ENCODE measurements at places on chromosomes 5 and 9.

DNA sequence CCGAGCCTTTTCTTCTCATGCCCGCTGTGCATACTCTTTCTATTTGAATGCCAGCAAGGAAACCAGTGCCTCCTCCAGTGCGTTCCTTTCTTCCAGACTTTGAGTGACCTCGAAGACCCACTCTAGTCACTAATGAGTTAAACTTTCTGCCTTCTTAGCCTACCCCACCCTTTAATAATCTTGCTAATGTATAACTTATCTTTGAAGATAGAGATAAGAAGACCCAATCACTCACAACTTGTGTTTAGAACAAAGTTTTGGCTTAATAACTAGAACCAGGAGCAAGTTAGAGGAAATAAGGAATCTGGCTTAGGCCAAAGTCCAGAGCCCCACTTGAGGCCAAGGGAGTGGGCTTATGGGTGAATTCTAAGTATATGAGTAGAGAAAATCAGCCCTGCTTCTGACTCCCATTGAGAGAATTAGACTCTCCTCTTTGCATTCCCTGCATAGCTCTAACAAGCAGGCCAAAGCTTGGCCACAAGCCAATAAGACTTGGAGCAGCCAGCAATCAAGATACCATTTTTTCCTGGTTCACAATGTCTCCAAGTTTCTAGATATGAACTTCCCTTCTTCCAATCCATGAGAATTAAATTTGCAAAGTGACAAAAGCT lies 181.5 kb upstream of the PIK3R1 start:
- DNase-seq = no peak

DNA sequence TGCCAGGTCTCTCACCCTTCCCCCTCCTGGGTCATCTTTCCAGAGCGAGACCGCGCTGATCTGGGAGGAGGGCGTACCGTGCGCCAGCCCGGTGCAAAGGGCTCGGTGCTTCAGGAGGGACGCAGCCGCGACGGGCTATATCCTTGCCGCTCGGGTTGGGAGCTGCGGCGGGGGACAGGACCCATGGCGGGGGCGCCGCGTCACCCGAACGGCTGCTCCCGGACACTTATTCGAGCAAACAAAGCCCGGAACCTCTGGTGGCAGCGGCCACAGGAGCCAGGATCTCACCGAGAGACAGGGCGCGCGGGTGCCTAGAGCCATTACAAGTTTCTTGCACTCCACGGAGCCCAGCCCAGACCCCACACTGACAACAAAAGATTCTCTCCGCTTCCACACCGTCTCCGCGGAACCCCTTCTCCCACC lies 1.3 kb downstream of the SEMA6A start:
- no peak for DNase-seq

DNA sequence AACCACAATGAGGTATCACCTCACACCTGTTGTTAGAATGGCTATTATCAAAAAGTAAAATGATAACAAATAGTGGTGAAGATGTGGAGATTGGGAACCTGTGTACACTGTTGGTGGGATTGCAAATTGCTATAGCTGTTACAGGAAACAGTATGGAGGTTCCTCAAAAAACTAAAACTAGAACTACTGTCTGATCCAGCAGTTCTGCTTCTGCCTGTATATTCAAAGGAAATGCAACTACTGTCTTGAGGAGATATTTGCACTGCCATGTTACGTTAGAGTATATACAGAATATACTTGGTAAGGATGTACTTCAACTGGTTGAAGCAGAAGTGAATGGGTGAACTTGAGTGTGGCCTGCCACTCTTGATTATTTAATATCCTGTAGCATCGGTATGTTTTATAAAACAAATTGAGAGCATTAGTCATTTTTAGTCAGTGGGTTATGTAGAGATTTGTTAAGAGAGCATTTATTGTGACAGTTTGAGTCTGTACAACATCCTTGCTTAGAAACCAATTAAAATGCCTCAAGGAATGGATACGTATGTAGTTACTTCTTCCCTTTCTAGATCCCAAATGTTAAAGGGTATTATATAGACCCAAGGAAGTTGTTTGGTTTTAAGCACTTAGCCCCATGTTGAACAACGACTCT lies 37.5 kb downstream of the ZCCHC7 start:
- no peak for DNase-seq

DNA sequence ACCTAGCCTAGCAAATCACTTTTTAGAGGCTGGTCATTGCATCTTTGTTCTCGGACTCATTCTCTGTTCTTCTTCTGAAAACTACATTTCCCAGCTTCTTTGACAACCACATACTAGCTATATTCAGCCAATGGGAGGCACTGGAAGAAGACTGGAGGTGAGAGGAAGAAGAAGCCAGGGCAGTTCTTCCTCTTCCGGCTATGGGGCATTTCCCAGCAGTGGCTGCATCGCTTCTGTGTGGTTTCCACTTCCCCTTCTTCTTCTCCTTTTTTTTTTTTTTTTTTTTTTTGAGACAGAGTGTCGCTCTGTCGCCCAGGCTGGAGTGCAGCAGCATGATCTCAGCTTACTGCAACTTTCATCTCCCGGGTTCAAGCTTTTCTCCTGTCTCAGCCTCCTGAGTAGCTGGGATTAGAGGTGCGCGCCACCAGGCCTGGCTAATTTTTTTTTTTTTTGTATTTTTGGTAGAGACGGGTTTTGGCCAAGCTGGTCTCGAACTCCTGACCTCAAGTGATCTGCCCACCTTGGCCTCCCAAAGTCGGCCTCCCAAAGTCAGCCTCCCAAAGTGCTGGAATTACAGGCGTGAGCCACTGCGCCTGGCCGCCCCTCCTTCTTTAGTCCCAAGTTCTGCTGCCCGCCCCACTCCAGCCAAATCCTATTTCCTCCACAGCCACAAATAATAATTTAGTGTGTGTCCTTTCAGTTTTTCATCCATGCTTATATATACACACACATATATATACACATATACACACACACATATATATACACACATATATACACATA lies 6.9 kb upstream of the UBAP1 start:
- peak; percentile 22 for DNase-seq

- DNase-seq = no peak
Observed at GRCh38 chr9:98896632-98897031, 47.1 kb upstream of the COL15A1 start.

GRCh38 chr5:15500325-15501001 lies 483 bp downstream of the FBXL7 start:
- DNase-seq = no peak

GRCh38 chr9:128317629-128318028 lies 4.6 kb downstream of the TRUB2 start:
- no peak for DNase-seq

DNA sequence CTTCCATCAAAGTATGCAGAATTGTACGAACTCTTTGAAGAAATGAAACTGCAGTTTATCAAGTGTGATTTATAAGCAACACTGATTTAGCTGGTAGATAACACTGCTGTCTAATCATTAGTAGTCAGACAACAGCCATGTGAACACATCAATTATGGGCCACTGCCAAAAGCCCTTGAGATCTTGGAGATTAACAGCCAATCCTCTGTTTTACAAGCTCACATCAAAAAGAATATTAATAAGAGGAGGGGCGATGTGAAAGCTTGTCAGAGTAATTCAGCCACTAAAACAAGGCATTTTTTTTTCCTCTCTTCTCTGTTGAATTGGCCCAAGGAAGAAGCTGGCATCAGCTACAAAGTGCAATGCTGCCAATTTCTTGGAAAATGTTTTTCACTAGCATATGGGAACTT lies 28.1 kb downstream of the ZNF608 start:
- DNase-seq = no peak

DNA sequence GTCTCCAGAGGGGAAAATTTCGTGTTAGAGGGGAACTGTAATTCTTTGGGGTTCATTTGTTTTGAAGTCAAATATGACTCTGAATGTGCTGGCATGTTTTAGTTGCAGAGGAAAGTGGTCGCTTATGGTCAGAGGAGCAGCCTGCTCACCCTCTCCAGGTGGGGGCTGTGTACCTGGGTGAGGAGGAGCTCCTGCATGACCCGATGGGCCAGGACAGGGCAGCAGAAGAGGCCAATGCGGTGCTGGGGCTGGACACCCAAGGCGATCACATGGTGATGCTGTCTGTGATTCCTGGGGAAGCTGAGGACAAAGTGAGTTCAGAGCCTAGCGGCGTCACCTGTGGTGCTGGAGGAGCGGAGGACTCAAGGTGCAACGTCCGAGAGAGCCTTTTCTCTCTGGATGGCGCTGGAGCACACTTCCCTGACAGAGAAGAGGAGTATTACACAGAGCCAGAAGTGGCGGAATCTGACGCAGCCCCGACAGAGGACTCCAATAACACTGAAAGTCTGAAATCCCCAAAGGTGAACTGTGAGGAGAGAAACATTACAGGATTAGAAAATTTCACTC lies 13.5 kb downstream of the TXNDC15 start:
- no peak for DNase-seq

GRCh38 chr5:91070761-91071550 lies 312.2 kb downstream of the ARRDC3 start:
- DNase-seq = no peak

- DNase-seq = no peak
Observed at GRCh38 chr5:141641634-141642267, 5.0 kb downstream of the RELL2 start.

DNA sequence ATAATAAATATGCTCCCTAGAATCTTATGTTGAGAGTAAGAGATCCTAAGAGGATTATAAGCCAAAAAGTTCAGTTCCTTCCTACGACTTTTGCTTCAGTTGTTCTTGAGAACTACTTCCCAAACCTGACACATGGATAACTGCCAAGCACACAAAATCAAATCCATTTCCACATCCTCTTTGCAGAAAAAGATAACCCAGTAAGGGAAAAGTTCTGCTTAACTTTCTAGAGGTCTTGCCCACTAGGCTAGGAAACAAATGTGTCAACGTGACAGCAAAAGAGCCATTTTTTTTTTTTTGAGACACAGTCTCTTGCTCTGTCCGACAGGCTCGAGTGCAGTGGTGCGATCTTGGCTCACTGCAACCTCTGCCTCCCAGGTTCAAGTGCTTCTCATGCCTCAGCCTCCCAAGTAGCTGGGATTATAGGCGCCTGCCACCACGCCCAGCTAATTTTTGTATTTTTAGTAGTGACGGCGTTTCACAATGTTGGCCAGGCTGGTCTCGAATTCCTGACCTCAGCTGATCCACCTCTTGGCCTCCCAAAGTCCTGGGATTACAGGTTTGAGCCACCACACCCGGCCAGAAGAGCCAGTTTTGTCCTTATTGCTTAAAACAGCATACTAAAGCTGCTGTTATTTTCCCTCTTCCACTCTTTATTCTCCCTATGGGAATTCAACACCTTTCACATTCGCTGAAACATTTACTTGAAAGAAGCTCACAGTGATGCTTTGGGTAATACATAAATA lies 24.2 kb downstream of the CSNK1A1 start:
- DNase-seq = no peak

DNA sequence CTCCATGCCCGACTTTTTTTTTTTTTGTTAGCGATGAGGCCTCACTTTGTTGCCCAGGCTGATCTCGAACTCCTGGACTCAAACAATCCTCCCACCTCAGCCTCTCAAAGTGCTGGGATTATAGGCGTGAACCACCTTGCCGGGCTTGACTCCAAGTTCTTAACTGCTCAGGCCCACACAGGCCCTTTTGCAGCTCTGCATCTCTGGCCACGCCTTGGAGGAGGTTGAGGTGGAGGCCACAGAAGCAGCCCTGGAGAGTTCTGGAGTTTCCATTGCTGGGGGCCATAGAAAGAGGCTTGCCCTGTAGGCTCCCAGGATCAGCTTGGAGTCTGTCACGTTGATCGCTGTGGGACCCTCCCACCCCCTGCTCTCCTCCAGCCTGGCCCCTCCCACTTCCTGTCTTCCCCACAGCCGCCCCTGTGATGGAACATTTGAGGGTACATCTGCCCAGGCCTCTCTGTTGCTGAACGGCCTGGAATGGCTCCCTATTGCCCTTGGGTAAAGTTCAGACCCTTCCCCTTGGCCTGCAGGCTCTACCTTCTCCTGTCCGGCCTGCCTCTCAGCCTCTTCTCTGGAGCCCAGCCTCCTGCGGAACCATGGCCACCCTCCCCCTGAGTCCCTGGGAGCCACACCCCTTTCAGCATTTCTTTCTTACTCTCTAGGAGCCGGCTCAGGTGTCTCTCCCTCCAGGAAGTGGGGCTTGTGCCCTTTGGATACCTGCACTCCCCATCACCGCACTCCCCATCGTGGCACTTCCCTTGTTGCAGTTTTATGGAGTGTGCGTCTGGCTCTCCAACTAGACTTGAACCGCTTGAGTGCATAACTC lies 30.4 kb upstream of the IER5L start:
- no peak for DNase-seq

GRCh38 chr9:122058709-122059108 lies 34.4 kb downstream of the TTLL11 start:
- DNase-seq = no peak

- no peak for DNase-seq
Observed at GRCh38 chr5:43353668-43354067, 40.5 kb upstream of the HMGCS1 start.

DNA sequence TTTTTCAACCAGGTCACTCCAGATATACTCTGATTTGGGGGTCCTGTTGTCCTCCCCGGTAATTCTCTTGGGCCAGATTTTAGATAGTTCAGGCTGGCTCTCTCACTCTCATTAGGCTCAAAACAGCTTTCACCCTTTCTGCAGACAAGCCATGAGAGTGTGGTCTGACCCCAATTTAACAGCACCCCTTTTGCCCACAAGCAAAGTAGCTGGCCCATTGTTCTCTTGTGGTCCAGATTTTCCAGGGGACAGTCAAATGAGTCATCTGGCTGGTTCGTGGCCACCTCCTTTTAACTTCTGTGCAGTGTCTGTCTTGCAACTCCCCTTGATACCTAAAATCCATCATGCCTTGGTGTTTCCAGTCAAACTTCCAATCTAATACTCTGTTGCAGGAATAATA lies 16.5 kb downstream of the BHMT2 start:
- DNase-seq = no peak

DNA sequence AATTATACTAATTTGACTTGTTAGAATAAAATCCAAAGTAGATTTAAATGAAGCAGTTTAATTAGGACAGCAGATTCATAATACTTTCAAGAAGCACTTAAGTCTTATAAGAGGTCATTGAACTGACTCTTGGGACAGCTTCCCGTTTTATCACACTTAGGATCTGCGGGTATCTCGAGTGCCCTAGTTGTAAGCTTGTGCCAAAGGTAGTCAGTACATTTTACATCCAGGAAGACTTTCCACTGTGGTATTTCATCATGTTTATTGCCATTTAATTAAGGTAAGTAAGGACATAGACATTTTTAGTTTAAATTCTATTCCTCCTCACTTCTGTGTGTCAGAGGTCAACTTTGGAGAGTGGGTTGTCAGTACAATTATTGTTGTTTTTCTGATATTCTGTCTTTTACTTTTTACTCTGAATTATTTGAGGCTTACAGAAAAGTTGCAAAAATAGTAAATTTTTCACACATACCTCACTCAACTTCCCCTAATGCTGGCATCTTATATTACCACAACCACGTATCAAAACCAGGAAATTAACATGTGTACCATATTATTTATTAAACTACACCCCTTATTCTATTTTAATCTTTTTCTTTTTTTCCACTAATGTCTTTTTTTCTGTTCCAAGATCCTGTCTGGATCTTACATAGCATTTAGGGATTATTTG lies 7.5 kb upstream of the ZNF367 start:
- no peak for DNase-seq

- DNase-seq = no peak
Observed at GRCh38 chr5:57703721-57704120, 221.1 kb upstream of the ACTBL2 start.

Data from activated B cell treated with CpG ODN at 0.5 μM for 24 hours (primary cell).